ENCODE measurements at places on chromosomes 2 and 18. TPM values are rescaled to one million over a fixed set of nuclear protein-coding genes. Genes with fewer than 3 reads are reported as not detected.

DNA sequence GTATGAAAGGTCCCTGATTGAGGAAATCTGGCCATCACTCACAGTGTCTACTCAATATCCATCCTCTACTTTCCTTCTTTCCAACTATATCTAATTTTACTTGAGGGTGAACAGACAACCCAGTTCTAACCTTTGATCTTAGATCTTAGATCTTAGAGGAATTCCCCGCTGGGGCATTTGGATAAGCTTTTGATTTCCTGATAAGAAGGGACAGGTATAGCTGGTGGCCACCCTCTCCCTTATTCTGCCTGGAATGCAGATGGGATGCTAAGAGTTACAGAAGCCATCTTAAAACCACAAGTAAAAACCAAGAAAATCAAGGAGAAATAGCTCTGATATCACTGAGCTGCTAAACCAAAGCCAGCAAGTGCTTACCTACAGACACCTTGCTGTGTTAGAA is 77.2 kb upstream of the ACSL3 start:
- no peak overlapping the region for H3K27ac ChIP-seq
- H3K36me3 ChIP-seq: no peaks in the 10 kb centered on the region
- no peak overlapping the region for H3K4me3 ChIP-seq
- no peak for DNase-seq
- H3K27me3 ChIP-seq: no peaks in the 10 kb centered on the region

The NCKAP5 gene
- 8.5 TPM for total RNA-seq

The ZAP70 gene
- total RNA-seq: 0.74 TPM

DNA sequence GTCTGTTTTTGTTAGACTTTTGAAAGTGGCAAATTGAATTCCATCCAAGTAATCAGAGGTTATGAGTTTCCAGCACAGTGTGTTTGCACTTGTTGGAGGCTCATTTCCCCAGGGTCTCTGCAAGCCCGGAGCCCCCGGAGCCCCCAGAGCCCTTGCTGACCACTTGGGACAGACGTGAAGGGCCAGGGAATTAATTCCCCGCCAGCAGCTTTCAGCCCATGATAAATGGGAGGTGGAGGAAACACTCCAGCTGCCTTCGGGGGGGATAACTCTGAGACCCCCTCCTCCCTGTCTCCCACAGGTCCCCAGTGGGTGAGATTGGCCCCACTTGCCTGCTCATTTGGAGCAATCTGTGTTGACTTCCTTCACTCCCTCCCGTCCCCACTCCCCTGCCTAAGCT is 79.2 kb downstream of the KLHL29 start:
- H3K4me3 ChIP-seq: no peak overlapping the region
- H3K27ac ChIP-seq: no peak overlapping the region
- no peaks in the 10 kb centered on the region for H3K36me3 ChIP-seq
- no peaks in the 10 kb centered on the region for H3K4me1 ChIP-seq
- no peaks in the 10 kb centered on the region for H3K27me3 ChIP-seq

The IL36G gene
- total RNA-seq: not detected

The FBLN7 gene
- total RNA-seq: 3.0 TPM

DNA sequence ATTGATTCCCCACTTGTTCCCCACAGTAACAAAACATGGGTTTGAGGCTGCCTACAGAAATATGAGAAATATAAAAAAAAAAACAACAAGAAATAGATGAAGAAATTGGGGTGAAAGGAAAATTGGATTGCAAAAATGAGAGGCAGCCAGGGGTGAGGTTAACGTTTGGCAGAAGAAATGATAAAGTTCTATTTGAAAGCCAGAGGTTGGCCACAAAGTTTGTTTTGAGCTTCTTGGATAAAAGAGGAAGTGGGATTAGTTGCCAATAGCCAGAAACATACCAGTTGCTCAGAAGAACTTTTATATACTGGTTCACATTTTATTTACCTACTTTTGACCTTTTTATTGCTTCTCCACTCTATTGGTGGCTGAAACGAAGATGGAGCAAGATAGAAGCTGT is 67.5 kb downstream of the FASTKD2 start:
- no peaks in the 10 kb centered on the region for H3K36me3 ChIP-seq
- no peaks in the 10 kb centered on the region for H3K4me1 ChIP-seq
- H3K27me3 ChIP-seq: no peaks in the 10 kb centered on the region
- no peak for DNase-seq
- H3K27ac ChIP-seq: no peak overlapping the region

The ESPNL gene
- 0.68 TPM for total RNA-seq
